T-cell (primary cell): ENCODE measurements at places on chromosomes 11 and 22. TPM values are rescaled to one million over a fixed set of nuclear protein-coding genes. Genes with fewer than 3 reads are reported as not detected.
A peak's percentile ranks its signal among the peaks of the same experiment; 100 is the strongest.

DNA sequence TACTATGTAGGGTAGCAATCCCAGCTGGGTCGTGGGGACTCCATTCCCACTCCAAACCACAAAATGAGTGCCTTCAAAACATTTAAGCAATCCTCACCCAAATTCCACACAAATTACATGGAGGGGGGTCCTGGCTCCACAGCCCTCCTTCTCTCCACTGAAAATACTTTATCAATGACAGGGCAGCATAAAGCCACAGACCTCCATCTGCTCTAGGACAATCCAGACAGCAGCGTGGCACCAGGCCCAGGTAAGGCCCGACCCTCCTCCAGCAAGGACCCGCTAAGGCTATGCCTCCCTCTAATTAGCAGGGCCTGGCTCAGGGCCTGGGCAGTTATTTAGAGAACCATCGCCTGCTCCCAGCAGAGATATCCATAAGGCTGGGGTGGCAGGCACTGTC is at the start of gene PANX3:
PANX3 (plus strand) TSS at position 365 of the 400 bp plus-strand sequence. CDS start 129 bp downstream, outside the sequence.
- DNase-seq = no peak

GRCh38 chr11:11251394-11251970 is 101.6 kb downstream of the CSNK2A3 start:
- no peak for DNase-seq

GRCh38 chr11:94193288-94193687 is 64.6 kb downstream of the PANX1 start:
- no peak for DNase-seq

DNA sequence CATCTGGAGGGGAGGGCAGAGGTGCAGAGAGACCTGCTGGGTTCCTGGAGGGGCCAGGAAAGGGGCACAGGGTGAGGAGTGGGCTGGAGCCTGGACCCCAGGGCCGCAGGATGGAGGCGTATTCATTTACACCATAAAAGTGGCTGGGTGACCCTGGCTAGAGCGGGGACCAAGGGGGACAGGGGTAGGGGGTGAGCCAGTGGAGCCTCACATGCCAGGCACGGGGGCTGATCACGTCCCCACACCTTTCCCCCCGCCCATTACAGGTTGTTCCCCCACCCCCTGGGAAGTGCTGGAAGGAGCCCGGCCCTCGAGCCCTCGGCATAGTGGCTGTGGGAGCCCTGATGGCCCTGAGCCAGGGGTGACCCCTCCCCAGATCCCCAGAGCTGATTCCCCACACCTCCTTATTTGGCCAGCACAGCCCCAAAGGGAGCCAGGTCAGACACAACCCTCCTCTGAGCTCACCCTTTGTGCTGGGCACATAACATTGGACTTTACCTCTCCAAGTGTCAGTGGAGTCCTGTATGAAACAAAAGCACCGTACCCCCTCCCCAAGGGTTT is 781 bp downstream of the TCIRG1 start:
- DNase-seq = no peak

GRCh38 chr11:106091480-106092123 is 14.1 kb downstream of the AASDHPPT start:
- DNase-seq = no peak

GRCh38 chr11:130513132-130513531 is 64.7 kb downstream of the ADAMTS15 start:
- no peak for DNase-seq

DNA sequence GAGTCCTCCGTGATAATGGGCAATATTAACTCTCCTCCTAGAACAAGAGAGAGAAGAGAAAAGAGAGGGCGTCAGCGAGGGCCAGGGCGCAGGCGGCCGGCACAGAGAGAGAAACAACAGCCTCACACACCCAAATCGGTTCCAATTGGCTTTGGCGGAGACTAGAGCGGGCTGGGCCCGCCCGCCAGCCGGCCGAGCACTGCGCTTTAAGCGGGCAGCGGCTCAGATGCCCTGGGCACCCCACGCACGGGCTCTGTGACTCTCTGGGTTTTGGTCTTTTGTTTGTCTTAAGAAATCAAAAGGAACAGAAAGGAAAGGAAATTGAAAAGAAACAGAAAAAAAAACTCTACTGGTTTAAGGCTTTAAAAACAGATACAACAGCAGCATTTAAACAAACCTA is 17.0 kb downstream of the SLC22A12 start:
- DNase-seq = no peak

DNA sequence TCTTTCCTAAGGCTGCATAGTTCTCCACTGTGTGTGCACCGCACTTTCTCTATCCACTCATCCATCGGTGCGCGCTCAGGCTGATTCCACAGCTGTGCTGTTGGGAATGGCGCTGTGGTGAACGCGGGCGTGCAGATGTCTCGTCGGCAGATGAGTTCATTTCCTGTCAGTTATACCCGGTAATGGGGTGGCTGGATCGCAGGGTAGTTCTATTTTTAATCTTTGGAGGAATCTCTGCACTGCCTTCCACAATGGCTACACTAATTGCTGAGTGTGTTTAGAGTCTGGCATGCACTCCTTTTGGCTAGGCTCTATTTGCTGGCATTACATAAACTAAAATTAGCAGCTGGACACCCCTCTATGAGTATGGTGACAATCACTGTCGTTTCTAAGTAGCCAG is 27.9 kb upstream of the KRTAP5-7 start:
- DNase-seq = no peak

DNA sequence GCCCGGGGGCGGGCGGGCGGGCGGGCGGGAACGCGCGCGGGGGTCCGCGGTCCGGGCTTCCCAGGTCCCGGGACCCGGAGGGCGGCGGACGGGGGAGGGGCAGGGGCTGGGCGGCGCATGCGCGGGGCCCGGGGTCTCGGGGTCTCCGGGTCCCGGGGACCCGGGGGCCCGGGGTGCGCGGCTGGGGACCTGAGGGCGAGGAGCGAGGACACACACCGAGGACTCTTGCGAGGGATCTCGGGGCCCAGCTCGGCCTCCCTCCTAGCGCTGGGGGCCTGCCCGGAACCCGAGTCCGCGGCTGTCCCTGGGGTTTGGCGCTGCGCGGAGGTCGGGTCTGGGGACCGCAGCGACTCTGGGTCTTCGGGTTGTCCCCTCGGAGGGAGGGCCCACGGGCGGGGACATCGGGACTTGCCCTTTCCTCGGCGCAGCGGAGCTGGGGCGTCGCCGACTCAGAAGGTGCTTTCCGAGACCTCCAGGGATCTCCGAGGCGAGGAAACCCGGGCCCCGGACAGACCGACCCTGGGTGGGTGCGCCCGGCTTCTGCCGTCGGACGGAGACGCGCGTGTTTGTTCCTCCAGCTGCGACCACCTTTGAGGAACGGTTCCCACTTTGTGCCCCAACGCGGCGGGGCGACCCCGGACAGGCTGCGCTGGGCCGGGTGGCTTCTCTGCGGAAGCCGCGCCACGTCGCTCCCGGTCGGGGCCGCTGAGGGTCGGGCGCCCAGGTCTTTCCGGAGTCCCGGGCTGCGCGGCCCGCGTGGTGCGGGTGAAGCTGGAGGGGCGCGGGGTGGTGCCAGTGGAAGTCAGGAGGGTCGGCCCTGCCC is 540 bp downstream of the PPARA start:
- peak; percentile 41 for DNase-seq

DNA sequence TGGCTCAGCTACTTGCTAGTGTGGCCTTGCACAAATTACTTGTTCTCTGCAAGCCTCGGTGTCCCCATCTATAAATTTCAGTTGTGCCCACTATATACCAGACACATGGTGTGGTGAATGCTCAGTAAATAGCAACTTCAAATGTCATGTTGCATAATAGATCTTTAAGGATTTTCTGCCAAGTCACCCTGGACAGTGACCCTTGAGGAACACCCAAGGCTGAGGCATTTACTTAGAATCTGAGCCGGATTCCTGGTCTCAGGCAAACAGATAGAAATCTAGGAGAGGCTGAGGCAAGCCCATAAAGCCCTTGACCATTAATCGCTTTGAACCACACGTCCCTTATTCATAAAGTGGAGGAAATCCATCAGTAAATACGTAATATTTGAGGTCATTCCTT is 9.7 kb downstream of the TEAD1 start:
- DNase-seq = no peak

- no peak for DNase-seq
Observed at GRCh38 chr22:32414191-32414590, 2.1 kb upstream of the RTCB start.

GRCh38 chr11:46827995-46828394 is 18.1 kb downstream of the CKAP5 start:
- DNase-seq = no peak

- DNase-seq = no peak
Observed at GRCh38 chr11:2400762-2401435, 349 bp downstream of the TSSC4 start.

- no peak for DNase-seq
Observed at GRCh38 chr11:13552784-13553183, 57.0 kb upstream of the PTH start.

DNA sequence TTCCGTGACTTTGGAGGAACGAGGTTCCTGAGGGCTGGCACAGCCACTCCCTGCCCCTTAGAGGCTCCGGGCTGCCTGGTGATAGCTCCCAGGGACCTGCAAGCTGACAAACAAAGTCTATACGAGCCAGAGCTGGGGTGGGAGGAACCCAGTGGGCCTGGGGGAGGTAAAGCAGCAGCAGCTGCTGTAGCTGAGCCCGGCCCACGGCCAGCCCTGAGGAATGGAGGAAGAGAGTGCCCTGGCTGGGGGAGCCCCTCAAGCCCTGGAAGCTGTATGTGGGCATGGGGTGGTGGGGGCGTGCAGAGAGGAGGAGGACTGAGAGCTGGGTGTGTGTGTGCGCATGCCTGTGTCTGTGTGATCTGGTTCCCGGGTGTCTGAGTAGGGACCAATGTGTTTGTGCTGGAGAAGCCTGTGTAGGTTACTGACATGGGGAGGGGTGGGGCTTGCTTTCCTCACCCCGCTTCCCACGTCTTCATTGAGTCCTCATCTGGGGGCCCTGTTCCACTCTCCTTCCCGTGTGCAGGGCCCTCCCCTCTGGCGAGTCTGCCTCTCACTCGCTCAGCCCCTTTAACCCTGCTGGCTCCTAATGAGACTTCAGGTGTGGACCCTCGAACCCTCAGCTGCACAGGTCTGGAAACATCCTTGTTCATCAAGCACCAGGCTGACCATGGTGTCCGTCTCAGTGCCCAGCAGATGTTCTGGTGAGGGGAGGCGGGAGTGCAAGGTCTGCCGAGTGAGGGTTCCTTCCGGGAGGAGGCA is 10.8 kb downstream of the ST3GAL4 start:
- DNase-seq = no peak

GRCh38 chr22:28910569-28911303 is 27.4 kb downstream of the ZNRF3 start:
- no peak for DNase-seq

- DNase-seq = no peak
Observed at GRCh38 chr22:36088292-36088691, 59.7 kb upstream of the RBFOX2 start.

- DNase-seq = no peak
Observed at GRCh38 chr11:133399294-133399693, 133.0 kb downstream of the OPCML start.

Gene HPX
- 2.5 TPM for total RNA-seq

Gene CD6
- 495 TPM for total RNA-seq

Gene SLC35E4
- 3.5 TPM for total RNA-seq

Gene TREH
- total RNA-seq = not detected

Gene TMEM191B
- 14.4 TPM for total RNA-seq

Gene INS
- total RNA-seq = not detected

Gene OR6A2
- not detected for total RNA-seq

Gene SBF1
- 318 TPM for total RNA-seq

Gene CBLIF
- not detected for total RNA-seq
